ENCODE measurements at places on chromosomes 1 and 21.

DNA sequence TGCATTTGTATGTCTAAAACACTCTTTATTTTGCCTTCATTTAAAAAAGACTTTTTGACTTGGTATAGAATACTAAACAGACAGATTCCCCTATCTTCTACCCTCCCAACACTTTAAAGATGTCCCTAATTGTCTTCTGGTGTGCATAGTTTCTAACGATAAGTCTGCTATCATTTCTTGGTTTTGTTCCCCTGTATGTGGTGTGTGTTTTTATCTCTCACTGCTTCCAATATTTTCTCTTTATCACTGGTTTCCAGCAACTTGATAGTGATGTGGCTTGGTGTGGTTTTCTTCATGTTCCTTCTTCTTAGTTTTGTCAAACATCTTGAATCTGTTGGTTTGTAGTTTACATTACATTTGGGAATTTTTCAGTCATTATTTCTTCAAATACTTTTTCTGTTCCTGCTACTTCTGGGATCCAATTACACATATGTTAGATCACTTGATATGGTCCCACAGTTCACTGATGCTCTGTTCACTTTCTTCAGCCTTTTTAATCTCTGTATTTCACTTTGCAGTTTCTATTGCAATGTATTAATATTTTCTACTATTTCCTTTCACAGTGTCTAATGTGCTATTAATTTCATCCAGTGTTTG lies 23.2 kb downstream of the F5 start:
- DNase-seq: no peak

DNA sequence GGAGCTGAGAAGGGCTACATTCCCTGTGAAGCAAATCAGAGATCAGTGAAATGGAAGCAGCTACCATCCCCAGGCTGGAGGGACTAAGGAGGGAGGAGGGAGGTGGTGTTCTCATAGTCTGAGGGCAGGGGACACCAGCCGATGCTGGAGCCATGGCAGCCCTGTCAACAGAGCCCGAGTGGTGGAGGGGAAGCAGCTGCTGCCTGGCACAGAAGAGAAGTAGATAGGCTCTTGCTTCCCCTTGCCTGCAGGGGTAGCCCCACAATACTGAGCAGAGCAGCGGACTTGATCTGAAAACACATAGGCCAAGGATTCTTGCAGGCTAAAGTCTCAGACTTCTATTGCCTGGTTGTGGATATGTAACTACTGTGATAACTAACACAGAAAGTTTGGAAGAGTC lies 255.1 kb downstream of the FGGY start:
- DNase-seq: no peak

- no peak for DNase-seq
Measured at GRCh38 chr1:92096317-92096716, 16.2 kb downstream of the BTBD8 start.

- DNase-seq: no peak
Measured at GRCh38 chr1:210722410-210723081, 393.8 kb downstream of the HHAT start.

DNA sequence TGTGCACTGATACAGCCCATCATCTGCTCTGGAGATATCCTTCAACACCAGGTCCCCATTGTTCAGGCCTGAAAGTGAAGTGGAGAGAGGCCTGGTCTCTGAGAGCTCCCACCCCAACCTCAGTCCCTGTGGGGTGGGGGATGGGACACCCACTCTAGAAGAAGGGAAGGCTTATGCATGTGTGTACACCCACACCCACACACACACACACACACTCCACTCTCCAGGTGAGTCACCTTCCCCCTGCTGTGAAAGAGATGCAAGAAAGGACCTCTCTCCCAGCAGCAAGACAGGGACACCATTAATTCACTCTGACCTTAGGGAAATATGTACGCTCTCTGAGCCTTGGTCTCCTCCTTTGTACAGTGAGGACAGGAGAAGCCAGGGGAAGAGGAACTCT lies 5.9 kb downstream of the VSIG8 start:
- DNase-seq: no peak

DNA sequence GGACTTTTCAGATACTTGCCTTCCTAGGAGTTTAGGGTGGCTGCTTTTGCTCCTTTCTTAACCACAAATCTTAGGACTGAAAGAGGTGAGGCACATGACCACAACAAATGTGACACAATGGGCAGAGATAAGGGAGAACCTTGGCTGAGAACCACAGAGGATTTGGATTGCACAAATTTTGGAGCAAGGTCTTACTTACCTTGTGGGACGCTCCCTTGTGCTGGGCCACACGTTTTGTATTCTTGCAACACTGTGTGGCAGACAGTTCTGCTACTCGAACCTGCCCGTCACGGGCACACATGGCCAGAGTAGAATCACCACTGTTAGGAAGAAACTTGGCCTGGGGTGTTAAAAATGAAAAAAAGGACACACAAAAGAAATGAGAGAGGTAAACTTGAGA lies 23.9 kb downstream of the DCAF8 start:
- no peak for DNase-seq

DNA sequence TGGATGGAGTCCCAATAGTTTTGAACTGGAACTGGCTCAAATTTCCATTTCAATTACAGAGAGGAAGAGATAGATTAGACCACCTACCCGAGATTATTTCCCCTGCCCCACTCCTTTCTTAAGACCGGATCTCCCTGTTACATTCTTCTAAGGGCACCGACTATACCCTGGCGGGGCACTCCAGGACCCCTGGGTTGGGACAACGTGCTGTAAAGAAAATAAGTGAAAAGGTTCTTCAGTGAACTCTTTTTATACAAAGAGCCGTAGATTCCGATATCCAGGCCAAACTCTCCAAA lies 6.7 kb downstream of the NR5A2 start:
- DNase-seq: no peak

- DNase-seq: no peak
Measured at GRCh38 chr1:179814546-179814838, 63.1 kb downstream of the TOR1AIP2 start.

GRCh38 chr1:118381197-118381869 lies 196.3 kb upstream of the SPAG17 start:
- no peak for DNase-seq

DNA sequence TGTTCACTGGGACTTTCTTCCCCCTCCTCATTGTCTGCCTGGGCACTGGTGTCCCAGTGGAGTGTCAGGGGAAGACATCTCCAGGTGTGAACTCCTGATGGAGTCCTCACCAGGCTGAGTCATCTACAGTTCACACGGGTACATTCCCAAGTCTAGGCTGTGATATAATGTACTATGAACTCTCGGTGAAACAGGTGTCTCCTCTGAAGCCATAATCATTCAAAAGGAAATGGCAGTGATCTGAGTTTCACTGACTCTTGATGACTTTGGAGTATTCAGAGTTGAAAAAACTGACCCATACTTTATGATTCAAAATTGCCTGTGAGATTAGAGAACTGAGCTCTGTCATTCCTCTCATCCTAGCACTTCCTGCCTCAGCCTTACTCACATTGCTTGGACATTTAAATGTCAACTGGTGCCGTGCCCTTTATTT lies 9.1 kb downstream of the LAMC2 start:
- no peak for DNase-seq

- DNase-seq: no peak
Measured at GRCh38 chr1:16349847-16350406, 2.4 kb downstream of the FBXO42 start.

GRCh38 chr1:89701746-89702241 lies 68.9 kb downstream of the LRRC8C start:
- no peak for DNase-seq

- peak; percentile 80 for DNase-seq
Measured at GRCh38 chr1:201042779-201043461, 19.4 kb upstream of the KIF21B start.
